ENCODE measurements at places on chromosomes 4 and X.

GRCh38 chrX:21972721-21973120, 32.2 kb downstream of the SMS start:
- DNase-seq, result peak; percentile 15

DNA sequence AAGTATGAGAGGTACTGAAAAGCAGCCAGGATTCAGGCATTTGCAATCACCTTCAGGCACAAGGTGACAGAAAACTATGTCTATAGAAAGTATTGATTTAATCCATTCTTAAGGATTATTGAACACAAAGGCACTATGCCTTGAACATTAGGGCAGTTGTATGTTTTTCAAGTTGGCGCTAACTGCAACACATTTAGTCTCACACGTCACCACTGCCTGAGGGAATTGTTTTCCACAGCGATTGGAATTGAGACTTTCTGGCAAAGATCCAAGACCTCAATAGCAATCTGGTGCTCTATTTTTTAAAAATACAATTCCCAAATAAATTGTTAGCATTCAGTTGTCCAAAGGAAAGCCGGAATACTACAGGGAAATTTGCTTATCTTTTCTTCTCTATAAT, 52.7 kb upstream of the FTHL17 start:
- DNase-seq, result no peak

DNA sequence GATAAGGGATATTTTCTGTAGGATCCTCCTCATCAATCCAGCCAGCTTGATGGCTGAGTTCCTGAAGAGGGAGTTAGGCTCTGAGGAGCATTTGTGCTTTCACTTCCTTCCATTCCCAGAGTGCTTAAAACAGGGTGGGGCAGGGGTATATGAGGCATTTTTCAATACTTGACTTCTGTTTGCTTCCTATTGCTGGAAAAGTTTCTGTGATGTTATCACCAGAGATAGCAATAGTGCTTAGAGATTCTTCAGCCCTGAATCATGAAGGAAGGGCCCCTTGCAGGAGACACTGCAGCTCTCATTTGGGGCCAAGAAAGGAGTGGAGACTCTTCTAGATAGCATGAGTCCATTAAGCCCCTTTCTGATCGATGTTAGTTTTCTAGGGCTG, 166.7 kb upstream of the RPS6KA3 start:
- no peak for DNase-seq

- DNase-seq, result no peak
Measured at GRCh38 chr4:687971-688853, 739 bp downstream of the SLC49A3 start.

DNA sequence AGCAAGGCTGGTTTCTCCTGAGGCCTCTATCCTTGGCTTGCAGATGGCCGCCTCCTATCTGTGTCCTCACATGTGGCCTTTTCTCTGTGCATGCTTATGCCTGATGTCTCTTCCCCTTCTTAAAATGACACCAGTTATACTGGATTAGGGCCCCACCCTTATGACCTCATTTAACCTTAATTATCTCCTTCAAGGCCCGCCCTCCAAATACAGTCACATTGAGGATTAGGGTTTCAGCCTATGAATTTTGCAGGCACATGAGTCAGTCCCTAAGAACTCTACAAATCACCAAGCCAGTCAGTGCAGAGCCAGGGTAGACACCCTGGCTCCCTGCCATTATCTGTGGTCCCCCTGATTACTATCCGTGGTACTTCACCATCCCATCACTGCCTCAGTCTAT, 51.6 kb downstream of the MAML3 start:
- DNase-seq, result no peak

GRCh38 chr4:94452476-94453371, 982 bp downstream of the PDLIM5 start:
- DNase-seq, result peak; percentile 2

DNA sequence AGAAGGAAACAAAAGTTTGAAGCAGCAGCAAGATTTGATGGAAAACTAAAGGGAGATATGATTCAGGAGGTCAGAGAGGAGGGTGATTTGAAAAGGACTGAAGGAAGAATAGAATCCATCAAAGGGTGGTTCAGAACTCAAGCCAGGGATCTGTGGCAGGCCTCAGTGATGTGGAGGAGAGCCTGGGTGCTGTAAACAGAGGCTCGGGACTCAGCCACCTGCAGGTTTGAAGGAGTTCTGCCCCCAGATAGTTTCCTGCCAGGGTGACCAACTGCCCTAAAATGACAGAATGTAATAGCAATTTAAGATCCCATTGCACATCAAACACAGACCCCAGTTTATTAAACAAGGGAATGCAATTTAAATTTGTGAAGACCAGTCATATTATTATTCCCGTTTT, 204.0 kb upstream of the FAT1 start:
- no peak for DNase-seq

DNA sequence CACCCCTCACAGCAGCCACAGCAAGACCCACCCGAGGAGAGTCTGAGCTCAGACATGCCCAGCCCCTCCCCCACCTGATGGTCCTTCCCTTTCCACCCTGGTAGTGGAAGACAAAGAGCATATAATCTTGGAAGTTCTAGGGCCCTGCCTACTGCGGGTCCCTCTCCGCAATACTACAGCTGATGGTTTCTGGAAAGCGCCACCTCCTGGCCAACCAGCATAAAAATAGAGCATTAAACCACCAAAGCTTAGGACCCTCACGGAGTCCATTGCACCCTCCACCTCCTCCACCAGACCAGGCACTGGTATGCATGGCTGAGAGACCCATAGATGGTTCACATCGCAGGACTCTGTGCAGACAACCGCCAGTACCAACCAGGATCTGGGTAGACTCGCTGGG, 78.2 kb downstream of the SH3BGRL start:
- DNase-seq, result no peak

- DNase-seq, result no peak
Measured at GRCh38 chr4:178955614-178956013, 1513.4 kb upstream of the AGA start.

DNA sequence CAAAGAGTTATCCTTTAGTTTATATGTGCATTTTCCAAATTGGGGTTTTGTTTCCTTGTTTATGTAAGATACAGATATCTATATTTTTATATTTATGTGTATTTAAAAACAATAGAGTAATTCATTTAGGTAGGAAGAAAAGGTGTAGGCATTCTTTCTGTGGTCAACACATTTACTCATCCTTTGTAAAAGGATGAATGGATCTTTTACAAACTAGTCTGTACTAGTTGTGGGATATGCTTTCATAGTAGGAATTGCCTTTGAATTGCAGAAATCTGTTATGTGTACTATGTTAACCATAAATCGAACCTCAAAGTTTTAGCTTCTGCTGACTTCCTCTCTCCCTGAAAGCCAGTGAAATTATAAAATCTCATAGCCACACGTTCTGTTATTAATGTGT, 128.5 kb downstream of the REPS2 start:
- no peak for DNase-seq

- no peak for DNase-seq
Measured at GRCh38 chr4:144350706-144351105, 210.2 kb upstream of the GYPA start.

DNA sequence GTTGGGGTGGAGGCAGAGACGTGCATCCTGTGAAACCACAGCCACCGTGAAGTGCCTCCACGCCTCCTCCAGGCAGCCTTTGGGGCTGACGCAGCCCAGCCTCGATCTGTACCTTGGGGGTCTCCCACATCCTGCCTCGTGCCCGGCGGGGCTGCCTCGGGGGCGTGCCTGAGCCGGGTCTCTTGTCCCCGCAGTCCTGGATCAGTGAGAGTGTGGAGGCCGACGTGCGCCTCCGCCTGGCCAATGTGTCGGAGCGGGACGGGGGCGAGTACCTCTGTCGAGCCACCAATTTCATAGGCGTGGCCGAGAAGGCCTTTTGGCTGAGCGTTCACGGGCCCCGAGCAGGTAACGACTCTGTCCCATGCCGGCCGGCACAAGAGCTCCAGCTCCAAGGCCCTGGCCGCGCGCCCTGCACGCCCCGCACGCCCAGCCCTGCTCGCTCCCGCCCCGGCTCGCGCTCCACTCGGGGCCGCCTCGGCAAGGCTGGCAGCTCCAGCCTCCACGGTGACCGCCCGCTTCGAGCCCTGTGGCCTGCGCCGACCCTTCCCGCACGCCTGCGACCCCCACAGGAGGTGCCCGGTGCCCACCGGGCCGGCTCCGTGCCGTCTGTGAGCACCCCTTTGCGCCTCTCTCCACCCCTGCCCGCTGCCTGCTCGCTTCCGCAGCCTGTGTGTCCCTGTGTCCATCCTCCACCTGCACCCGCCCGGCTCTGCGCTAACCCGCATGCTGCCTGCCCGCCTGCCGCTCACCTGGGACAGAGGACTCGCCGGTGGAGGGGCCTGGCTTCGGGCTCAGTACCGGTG, 9.8 kb downstream of the FGFR3 start:
- DNase-seq, result no peak

- DNase-seq, result no peak
Measured at GRCh38 chr4:186839122-186840037, 115.7 kb upstream of the FAT1 start.

DNA sequence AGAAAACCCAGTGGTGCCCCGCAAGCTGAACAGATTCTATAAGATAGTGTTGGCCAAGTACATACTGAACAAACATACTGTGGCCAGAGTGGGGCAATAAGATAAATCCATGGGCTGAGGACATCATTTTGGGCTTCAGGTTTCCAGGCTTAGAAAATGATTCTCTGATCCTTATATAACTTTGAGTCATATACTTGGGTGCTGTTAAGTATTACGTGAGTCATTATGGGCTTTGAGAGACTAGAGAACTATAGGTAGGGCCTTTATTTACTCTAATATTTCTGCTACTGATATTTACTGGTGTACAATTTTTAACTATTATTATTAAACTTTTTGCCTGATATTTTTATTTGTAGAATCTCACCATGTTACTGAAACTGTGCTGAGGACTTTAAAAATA, 586.1 kb downstream of the CENPC start:
- no peak for DNase-seq

- DNase-seq, result no peak
Measured at GRCh38 chr4:113825272-113825671, 63.7 kb upstream of the CAMK2D start.

GRCh38 chr4:3127112-3127511, 52.6 kb downstream of the HTT start:
- no peak for DNase-seq

- DNase-seq, result no peak
Measured at GRCh38 chr4:148315049-148315448, 127.2 kb downstream of the NR3C2 start.

- DNase-seq, result no peak
Measured at GRCh38 chr4:34733185-34733941, 1511.0 kb downstream of the ARAP2 start.

DNA sequence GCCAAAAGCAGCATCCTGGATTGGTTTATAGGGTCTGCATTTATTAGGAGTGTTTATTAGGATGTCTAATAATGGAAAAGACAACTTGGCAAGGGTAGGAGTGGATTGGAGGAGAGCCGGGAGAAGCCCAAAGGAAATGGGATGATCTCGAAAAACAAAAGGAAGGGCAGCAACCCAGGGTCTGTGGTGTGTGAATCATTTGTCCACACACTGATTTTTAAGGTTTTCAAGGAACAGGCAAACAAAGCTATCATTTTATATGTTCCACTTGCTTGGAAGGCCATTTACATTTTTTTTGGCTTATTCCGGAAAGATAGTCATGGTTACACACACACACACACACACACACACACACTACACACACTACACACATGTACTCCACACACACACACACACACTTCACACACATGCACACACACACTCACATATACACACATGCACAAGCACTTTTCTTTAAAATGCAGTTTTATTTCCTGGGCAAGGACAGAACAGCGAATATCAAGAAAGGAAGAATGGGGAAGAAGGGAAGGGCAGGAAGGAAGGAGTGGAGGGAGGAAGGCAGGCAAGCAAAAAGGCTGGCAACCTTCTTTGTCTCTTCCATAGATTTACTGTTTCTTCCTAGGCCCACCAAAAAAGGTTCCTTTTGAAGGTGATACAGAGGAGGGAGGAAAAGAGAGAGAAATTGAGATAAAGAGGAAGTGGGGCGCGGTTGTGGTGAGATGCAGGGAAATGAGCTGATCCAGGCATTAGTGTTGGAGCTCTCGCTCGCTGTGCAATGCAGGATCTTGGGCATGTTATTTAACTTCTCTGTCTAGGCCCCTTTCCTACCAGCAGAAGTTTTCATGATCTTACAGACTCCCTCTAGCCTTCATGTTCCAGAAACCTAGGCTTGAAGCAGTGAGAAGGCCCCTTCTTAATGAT, 88.6 kb upstream of the MAML3 start:
- DNase-seq, result no peak

DNA sequence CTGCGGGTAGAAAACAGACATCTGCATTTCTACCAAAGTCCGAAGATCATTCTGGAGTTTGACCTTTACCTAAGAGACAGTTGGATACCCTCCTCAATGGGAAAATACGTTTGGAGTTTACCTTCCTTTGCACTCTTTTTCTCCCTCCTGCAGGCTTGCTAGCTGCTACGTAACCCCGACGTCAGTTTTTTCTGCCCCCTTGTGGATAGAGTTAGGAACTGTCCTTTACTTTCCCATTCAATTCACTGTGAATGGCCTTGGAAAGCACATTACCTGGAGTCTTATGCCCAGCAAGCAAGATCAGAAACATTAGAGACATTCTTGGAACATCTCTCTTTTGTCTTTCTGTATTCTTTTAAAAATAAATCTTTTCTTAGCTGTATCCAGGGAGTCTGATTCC, 250.7 kb downstream of the NAP1L3 start:
- no peak for DNase-seq

DNA sequence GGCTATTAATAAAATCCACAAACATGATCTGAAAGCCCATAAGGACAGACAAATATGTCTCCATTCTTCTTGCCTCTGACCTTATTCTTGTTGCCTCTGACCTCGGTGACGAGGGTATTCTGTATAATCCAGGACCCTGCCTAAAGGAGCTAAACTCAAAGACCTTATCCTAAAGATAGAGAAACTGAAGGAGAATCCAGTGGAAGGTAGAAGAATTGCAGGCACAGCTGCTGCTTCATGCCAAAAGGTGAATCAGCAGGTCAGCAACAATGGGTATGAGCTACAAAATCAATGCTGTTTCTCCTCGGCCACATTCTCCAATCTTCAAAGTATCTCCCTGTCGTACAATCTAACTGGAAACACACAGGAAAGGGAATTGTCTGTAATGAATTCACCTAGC, 71.4 kb downstream of the INTS6L start:
- DNase-seq, result no peak

- DNase-seq, result no peak
Measured at GRCh38 chr4:111136438-111136837, 513.6 kb upstream of the PITX2 start.

DNA sequence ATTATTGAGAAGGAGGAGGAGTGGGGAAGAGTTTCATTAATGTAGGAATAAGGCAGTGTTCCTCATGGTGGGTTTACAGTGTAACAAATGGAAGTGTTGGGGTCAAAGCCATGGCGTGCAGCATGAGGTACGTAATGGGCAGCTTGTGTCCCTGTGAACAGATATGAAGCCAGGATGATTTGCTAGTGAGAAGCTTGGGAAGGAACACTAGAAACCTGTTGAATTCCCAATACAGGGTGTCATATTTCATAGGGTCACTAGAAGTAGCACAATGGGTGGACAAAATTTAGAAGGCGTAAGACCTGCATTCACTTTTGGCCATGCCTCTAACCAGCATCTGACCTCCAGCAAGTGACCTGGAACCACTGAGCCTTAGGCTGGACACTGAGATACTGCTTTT, 6.8 kb downstream of the PYURF start:
- DNase-seq, result no peak

- DNase-seq, result no peak
Measured at GRCh38 chr4:53763813-53764597, 172.7 kb upstream of the LNX1 start.

All from naive thymus-derived CD8-positive, alpha-beta T cell (primary cell).